ENCODE measurements at places on chromosomes 7 and 10. TPM values are rescaled to one million over a fixed set of nuclear protein-coding genes. Genes with fewer than 3 reads are reported as not detected.

The CLCN1 gene
- not detected for total RNA-seq

The LHFPL3 gene
- not detected for total RNA-seq

The MMP21 gene
- total RNA-seq: not detected

The NKX1-2 gene
- total RNA-seq: 0.06 TPM

The ADAM22 gene
- total RNA-seq: 0.29 TPM

The MYH16 gene
- 0.32 TPM for total RNA-seq

The CAMK2B gene
- 0.14 TPM for total RNA-seq

The VGF gene
- total RNA-seq: 12.8 TPM

The WDR86 gene
- 0.15 TPM for total RNA-seq

The HOXA13 gene
- total RNA-seq: 2.6 TPM
